ENCODE measurements at places on chromosomes 4 and X. TPM values are rescaled to one million over a fixed set of nuclear protein-coding genes. Genes with fewer than 3 reads are reported as not detected.

TREX2 gene
- total RNA-seq, result 0.63 TPM

PABPC1L2B gene
- total RNA-seq, result not detected

DCAF12L2 gene
- 0.46 TPM for total RNA-seq

ENOX2 gene
- 18.2 TPM for total RNA-seq

AMMECR1 gene
- total RNA-seq, result 5.7 TPM

DNA sequence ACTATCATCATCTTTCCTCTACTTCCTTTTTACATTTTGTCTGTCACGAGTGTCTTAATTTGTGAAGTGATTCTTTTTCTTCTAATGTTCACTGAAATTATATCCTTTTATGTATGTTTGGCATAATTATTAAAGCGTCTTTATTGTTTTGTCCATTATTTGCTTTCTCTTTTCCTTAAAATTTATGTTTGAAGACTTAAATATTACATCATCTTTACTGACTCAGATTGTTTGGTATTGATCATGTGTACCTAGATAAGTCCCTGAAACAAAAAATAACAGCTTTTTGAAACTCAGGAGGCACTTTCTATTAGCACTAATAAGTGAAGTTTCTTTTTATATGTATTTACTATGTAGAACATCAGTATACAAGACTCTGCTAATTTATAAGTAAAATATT is 120.1 kb downstream of the RAP1GDS1 start:
- no peak for DNase-seq

- no peak for DNase-seq
These were observed 341 bp upstream of the SLC2A9 start for GRCh38 chr4:10021653-10022023.

- DNase-seq, result no peak
These were observed 170.5 kb downstream of the CDS1 start for GRCh38 chr4:84753321-84753972.

DNA sequence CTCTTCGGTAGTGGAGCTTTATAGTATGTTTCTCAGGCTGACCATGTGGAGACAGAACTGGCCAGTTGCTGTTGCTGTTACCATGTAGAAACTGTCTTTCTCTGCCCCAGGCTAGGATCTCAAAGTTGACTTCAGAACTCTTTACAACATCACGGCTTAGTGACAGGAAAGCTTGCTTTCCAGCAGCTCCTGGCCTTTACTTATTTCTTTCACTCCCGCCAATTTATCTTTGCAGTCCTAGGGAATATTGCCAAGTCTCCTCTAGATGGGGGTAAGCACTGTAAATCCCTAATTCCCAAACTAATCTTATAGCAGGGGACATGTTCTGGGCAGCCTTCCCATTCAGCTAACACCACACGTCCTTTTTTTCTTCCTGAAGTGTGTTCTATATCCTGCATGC is 631.6 kb downstream of the SPRY1 start:
- DNase-seq, result no peak

GRCh38 chrX:24879679-24880078 is 136.1 kb downstream of the ARX start:
- no peak for DNase-seq

GRCh38 chrX:37594755-37595382 is 23.4 kb downstream of the LANCL3 start:
- no peak for DNase-seq

DNA sequence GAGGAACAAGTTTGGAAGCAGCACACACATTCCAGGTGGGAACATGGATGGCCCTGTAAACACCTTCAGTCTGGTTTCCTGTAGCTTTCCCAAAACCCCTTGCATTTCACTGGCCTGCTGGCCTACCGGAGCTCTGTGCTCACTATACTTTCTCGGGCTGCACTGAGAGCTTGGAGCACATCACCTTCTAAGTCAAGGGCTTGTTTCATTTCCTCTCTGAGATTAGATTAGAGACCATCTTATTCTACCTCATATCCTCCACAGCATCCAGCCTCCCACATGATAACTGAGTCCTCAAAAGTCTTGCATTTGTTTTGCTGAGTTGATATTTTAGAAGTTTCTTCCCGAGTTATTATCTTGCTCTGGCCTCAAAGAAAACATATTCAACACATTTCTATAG is 147.7 kb downstream of the RASL11B start:
- no peak for DNase-seq

GRCh38 chrX:111511477-111511876 is at the start of gene SERTM2:
SERTM2 (plus strand) TSS chrX:111511645; CDS start chrX:111518858, 7,213 bp downstream.
- no peak for DNase-seq

- no peak for DNase-seq
These were observed 18.9 kb upstream of the RGN start for GRCh38 chrX:47059142-47059874.

DNA sequence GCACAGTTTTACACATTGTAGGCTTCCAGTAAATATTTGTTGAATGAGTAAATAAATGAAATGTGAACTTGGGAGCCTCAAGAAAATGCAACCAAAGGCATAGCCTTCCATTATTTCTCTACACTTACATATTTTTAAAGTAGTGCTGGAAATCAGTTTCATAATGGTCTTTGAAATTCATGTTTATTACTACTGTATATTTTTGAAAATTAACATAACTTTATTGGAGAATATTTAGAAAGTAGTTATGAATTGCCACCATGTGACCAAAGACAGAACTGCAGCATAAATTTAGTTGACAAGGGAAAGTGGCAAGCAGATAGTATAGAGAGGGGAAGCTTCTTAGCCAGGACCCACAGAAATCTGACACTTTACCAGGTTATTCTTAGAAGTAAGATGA is 6.4 kb downstream of the TCEAL8 start:
- no peak for DNase-seq

DNA sequence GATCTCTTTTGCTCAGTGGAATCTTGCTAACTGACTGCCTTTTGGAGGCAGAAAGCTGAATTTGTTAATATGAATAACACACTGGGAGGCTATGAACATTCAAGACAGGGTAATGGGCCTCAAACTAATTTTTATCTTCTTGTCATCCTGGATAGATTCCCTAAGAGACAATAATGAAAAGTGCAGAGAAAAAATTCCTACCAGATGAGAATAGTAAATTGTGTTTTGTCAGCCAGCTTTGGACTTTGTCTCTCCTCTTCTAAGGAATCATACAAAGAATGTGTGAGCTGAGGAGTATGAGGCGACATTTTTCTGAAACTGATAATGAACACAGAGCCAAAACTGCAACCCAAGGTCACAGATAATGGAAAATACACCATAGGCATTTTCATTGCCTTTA is 649.3 kb downstream of the IQCM start:
- DNase-seq, result no peak

- DNase-seq, result no peak
These were observed 2.7 kb upstream of the COMMD8 start for GRCh38 chr4:47466056-47466785.

GRCh38 chr4:61770456-61770855 is 570.3 kb downstream of the ADGRL3 start:
- DNase-seq, result no peak

- DNase-seq, result no peak
These were observed 522.5 kb upstream of the AGA start for GRCh38 chr4:177964693-177965168.

DNA sequence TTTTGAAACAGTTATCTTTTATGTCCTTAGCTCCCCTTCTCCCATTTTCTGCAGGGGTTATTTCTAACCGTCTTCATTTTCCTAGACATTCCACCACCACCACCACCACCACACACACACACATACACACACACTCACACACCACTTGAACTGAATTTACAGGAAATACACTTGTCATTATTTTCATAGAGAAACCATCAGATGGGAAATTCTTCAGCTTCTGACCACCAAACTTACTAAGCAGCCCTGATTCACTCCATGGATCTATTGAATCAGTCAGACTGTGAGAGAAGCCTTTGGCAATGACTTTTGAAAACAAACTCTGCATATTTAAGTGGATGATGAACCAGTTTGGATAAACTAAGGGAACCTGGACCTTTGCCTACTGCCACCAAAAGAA is 210.1 kb upstream of the NHS start:
- DNase-seq, result no peak
